ENCODE measurements at places on chromosomes 2 and 18. TPM values are rescaled to one million over a fixed set of nuclear protein-coding genes. Genes with fewer than 3 reads are reported as not detected.

The RGPD4 gene
- total RNA-seq, result 0.10 TPM

- DNase-seq, result no peak
These were observed 845.9 kb upstream of the ID2 start for GRCh38 chr2:7835693-7836680.

DNA sequence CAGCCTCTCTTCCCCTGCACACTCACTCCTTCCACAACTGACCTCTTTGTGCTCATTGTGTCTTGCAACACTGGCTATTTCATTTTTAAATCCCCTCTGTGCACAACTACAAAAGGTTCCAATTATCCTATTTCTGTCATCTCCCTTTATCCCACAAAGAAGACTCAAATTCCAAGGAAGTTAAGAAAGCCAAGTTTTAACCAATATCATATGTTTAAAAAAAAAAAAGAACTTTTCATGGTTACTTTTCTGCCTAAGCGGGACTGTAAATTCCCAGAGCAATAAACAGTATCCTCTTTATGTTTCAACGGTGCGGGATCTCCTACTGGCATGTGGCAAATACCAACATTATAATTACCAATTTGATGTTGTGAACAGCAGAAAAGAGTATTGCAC lies 83.8 kb downstream of the DOCK10 start:
- no peak for DNase-seq

DNA sequence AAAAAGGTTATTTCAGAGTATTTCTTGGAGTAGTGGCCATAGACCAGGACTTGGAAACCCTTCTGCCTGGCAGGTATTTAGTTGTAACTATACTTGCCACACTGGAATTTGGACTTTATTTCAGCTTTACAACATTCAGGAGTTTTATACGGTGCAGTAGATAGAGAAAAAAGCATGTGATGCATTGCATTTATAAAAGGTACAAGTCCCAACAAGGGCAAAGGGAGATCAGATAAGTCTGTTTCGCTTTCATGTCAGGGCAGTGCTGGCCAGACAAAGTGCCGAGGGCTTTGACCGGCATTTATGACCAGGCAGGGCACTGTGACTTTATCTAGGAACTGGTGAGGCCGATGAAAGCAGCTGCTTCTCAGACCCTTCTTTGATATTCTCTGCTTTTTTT lies 145.4 kb downstream of the RTN4 start:
- no peak for DNase-seq

The MYO7B gene
- total RNA-seq, result 0.42 TPM

- no peak for DNase-seq
These were observed 156.2 kb upstream of the PARD3B start for GRCh38 chr2:204389120-204389519.

The EVX2 gene
- total RNA-seq, result not detected

GRCh38 chr2:203238704-203239526 lies at the start of gene CYP20A1:
Gene CYP20A1, plus strand, starts transcription at chr2:203239018. Its CDS starts 45 bp downstream, at chr2:203239063.
- peak; percentile 98 for DNase-seq

DNA sequence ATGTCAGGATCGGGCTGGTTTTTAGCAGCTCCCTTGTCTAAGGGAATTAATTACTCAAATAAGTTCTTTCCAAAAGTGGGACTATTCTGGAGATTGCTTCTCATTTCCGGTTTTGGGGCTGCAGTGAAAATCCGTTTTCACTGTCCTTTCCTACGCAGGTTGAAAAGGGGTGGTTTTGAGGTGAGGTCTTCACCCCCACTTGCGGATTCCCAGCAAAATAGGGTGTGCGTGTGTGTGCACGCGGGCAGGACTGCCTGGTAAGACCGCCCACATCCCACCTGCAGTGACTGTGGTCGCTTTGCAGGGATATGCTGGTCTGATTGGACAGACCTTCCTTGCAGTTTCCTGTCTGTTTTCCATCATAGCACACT lies 472 bp upstream of the PLEKHM3 start:
- no peak for DNase-seq

DNA sequence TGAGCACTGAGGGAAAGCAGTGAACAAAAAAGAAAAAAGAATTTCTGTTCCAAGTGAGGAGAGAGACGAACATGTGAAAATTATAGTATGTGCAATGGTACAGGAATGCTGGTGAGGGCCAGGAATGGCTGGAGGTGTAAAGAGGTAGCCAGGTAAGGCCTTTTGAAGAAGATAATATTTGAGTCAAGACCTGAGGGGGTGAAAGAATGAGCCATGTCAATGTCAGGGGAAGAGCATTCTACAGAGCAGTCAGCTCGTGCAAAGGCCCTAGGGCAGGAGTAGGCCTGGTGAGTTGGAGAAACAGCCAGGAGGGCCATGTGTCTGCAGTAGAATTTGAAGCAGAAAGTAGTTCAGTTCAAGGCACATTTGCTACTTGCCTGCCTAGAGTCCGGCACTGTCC lies 12.4 kb upstream of the RPL31 start:
- no peak for DNase-seq

The HOXD10 gene
- not detected for total RNA-seq

The ARHGAP28 gene
- 1.4 TPM for total RNA-seq

- no peak for DNase-seq
These were observed 46.0 kb downstream of the CYP27C1 start for GRCh38 chr2:127174136-127174535.

The SERPINB13 gene
- total RNA-seq, result not detected

- DNase-seq, result no peak
These were observed 118.2 kb downstream of the CTNNA2 start for GRCh38 chr2:79630972-79631557.

DNA sequence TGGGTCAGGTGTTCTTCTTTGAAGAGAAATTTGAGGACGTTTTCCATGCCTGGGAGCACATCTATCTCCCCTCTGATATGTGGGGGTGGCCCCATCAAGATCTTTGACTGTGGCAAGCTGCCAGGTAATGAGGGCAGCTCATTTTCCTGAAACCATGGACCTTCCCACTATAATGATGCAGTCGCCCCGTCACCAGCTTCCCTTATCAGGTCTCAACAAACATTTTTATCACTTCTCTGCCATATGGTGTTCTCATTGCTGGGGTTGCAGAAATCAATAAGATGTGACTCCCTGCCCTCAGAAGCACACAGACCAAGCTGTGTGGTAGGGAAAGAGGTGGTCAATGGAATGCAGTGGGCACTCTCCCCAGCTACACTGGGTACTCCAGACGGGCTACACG lies 48.4 kb upstream of the B3GNT7 start:
- DNase-seq, result no peak

The PLB1 gene
- total RNA-seq, result 3.3 TPM

- no peak for DNase-seq
These were observed 15.3 kb downstream of the CNOT11 start for GRCh38 chr2:101267671-101268656.

The CGREF1 gene
- total RNA-seq, result 0.87 TPM

The TTN gene
- 3,610 TPM for total RNA-seq

The VSNL1 gene
- total RNA-seq, result 18.6 TPM

The TXNDC2 gene
- not detected for total RNA-seq

The TRIB2 gene
- 29.4 TPM for total RNA-seq

- no peak for DNase-seq
These were observed 54.9 kb upstream of the BZW1 start for GRCh38 chr2:200756618-200757321.

The TBC1D8 gene
- 47.8 TPM for total RNA-seq

All from left ventricle myocardium superior (tissue), 1 donor.